Stimulated activated CD4-positive, alpha-beta T cell treated with anti-CD3 and anti-CD28 coated beads, Interleukin-1b, Interleukin-23, amount 100 ng/mL, for 1 hour (primary cell): ENCODE measurements at places on chromosomes 2 and 18.
A peak's percentile ranks its signal among the peaks of the same experiment; 100 is the strongest.

GRCh38 chr2:2848198-2848597, 517.1 kb upstream of the MYT1L start:
- no peak for DNase-seq

- DNase-seq: no peak
Measured at GRCh38 chr2:24435391-24436316, 55.4 kb upstream of the NCOA1 start.

DNA sequence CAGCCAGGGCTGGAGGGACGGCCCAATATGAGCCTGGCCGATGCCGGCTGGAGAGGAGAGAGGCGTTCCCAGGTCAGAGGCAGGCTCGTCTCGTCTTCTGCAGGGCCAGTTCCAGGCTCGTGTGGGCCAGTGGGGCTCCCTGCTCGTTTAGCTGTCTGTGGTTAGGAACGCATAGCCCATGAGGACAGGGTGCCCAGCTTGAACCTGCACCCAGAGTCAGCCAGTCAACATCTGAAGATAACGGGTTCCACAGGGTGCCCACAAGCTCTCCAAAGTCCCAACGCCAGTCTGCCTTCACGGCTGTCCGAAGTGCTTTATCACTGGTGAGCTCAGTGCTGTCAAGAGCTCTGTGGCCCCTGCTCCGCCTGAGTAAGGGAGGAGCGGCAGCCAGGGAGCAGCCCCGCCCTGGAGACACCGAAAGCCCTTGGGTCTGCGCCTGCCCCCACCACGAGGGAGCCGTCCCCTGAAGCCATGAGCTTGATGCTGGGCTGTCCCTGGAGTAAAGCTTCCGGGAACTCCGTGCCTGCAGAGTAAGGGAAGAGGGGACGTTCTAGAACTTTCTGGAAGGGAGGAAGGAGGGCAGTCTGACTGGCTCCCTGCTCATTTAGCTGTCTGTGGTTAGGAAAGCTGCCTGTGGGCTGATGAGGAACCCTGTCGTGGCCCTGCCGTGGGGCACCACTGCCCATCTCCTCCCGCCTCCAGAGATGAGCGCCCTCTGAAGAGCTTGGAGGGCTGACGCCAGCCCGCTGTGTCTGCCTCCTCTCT, 2.7 kb upstream of the HSBP1L1 start:
- no peak for DNase-seq

- peak; percentile 41 for DNase-seq
Measured at GRCh38 chr2:190408538-190409271, 550 bp downstream of the MFSD6 start.

- no peak for DNase-seq
Measured at GRCh38 chr2:77156599-77156998, 365.6 kb downstream of the LRRTM4 start.

DNA sequence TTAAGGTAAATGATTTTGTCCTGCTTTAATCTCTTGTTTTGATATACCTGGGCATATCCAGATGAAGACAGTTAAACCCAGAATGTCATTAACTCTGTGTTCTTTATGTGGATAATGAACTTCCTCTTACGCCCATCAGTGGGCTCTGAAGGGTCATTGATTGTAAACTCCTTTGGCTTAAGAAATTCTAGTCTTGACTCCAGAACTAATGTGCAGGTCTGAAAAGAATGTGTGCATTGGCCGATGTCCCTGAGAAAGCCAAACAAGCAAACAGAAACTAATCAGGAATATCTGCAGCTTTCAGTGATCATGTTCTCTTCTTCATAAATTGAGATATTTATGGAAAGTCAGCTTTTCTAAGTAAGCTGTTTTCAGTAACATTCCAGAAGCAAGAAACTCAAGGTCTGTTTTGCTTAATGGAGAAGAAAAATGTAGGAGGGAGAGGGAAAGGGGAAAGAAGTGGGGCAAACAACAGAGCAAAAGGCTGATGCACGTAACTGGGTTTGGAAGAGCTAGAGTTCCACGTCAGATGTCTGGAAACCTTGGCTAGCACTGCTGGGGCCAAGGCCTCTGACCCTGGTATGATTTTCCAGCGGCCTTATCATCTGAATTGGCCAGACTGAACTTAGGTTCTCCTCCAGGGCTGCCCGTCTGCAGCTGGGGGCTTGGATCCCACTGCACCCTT, 61.3 kb upstream of the FHL2 start:
- DNase-seq: no peak

DNA sequence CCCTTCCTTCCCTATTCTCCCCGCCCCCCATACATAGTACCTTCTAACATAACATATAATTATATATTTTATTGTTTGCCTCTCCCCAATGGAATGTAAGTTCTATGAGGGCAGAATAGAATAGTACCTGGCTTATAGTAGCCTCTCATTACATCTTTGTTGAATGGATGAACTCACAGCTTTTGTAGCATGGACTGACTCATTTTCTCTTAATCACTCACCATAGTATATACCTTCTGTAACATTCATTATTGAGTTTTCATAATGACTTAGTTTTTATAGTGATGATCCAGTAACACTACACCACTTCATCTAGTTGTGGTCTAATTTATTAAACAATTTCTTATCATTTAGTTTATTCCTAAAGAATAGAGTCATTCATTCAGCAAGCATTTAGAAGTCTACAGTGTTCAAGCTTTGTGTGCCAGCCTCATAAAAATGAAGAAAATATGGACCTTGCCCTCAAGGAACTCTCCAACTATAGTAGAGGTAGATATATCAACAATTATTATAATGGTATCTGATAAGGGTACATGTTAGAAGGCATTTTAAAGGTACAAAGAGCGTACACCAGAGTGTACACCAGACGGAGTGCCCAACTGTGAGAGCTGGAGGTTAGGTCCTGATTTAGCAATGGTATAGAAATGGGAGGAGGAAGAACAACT, 31.1 kb downstream of the NCOA1 start:
- DNase-seq: no peak

DNA sequence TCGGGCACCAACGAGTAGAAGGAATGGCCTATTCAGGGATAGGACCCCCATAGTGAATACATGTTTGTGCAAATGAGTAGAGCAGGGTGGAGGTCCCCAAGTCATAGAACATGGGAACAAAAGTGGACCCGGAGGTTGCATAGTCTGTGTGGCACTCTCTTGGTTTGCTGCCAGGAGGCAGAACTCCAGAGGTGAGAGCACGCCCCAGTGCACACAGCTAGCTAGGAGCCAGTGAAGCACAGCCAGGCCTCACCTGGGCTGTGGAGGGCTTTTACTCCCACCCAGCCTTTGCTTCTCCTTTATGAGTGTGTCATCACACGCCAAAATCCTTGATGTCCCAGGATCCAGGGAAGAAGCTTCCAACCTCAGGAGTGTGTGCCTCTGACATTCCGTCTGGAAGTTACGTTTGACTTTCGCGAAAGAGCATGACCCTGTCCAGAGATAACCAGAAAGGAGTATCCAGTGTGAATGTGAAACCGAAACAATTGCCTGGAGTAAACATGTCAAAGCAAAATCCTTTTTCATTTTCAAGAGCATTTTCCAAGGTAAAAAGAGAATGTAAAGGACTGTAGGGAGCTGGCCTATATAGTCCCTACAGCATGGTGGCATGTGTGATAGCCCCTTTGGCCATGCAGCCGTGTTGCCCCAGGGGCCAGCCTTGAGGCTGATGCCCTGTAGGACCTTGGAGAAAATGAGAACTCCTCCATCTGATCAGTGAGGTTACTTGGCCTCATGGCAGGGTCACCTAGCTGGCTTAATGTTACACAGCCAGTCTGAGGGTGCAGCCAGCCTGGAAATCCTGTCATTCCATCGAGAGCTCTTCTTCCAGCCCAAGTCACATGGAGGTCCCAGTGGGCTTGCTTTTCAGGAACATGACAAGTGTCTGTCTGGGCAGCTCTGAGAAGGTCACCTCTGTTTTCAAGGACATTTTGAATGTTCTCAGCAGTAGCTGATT, 8.8 kb downstream of the TRIB2 start:
- no peak for DNase-seq

DNA sequence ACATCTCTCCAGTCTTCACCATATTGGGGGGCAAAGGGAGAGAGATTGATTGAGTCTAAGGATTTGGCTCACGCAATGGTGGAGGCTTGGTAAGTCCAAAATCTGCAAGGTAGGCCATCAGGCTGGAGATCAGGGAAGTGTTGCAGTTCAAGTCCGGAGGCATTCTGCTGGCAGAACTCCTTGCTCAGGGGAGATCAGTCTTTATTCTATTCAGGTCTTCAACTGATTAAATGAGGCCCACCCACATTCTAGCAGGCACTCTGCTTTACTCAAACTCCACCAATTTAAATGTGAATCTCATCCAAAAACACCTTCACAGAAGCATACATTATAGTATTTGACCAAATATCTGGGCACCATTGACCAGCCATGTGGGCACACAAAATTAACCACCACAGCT, 21.4 kb downstream of the SMYD1 start:
- DNase-seq: no peak

DNA sequence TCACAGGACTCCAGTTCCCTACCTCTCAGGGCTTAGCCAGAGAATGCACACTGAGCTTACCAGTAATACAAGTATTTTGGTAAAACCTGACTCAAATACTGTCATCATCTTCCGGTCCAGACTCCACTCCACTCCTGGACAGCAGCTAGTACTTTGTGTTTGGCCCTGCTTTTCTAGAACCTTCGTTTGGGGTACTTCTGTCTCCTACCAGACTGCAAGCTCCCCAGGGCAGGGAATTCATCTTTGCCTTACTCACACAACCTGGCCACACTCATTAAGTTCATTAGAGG, 108.9 kb upstream of the CDC42EP3 start:
- no peak for DNase-seq

GRCh38 chr2:106708209-106708608, 177.8 kb downstream of the ST6GAL2 start:
- DNase-seq: no peak

GRCh38 chr2:85888684-85889626, at the start of gene ST3GAL5:
Gene ST3GAL5, minus strand, starts transcription at chr2:85888990. Its CDS starts 85 bp downstream, at chr2:85888905.
- DNase-seq: peak; percentile 97

GRCh38 chr2:88049622-88050021, 6.0 kb downstream of the KRCC1 start:
- no peak for DNase-seq

DNA sequence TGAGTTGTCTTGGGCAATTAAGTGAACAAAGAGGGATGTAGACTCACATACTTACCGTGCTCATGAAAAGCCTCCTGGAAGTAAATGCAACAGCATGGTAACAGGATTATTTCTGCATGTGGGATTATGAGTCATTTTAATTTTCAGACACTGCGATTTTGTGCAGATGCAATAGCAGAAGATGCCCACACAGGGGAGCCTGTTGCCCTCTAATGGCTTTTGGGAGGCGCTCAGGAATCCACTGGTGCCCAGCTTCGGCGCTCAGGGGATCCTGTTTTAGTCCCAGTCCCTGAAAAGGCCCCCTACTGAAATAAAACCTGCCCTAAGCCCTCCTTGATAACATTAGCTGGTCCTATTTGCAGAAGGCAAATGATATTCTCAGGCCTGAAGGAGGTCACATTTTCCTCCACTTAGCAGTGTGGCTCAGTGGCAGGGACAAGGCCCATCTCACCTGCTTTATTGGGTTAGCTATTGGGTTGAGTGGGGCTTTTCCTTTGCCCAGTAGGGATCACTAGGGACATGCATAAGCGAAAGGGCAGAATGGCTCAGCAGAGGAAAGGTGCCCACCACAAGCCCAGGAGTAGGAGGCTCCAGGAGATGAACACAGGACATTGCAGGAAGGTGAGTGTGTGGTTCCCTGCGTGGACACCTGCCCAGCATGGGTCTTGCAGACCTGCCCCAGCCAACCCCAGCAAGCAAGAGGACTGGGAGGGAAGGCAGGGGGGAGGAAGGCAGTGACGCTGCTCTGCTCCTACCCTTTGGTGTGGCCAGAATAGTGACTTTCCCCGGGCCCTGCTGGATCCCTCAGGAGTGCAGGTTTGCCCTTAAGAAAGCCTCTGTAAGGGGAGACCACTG, 26.5 kb upstream of the KCNS3 start:
- no peak for DNase-seq

DNA sequence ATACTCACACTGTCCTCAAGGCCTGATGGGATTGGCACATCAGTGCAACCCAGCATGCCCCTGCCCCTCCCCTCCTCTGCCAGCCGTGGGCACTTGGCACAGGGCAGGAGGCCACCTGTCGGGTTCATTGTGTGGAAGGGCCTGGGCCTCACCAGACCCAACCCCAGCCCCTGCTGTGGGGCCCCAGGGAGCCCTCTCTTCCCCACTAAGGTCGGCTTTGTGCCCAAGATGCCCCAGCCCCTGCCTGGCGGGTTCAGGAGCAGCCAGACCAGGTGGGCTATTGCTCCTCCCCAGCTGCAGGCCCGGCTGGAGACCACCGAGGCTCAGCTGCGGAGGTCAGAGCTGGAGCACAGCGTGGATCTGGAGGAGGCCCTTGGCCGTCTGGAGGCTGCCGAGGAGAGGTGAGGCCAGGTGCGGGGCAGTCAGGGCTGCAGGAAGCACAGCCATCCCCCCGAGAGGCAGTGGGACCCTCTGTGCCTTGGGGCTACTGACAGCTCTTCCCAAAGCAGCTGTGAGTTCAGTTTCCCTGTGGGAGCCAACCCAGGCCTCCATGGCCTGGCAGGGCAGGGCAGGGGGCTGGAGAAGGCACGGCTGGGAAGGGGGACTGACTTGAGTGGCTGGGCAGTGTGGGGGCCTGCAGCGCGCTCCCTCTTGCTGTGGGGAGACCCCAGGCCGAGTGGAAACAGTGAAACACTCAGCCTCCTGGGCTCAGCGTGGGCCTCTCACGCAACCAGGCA, 16.3 kb downstream of the CROCC2 start:
- no peak for DNase-seq

GRCh38 chr2:156589381-156590079, 153.4 kb downstream of the GPD2 start:
- DNase-seq: peak; percentile 1

GRCh38 chr18:37871561-37871960, 306.0 kb upstream of the CELF4 start:
- DNase-seq: no peak

GRCh38 chr2:168944065-168944464, 43.0 kb downstream of the G6PC2 start:
- DNase-seq: no peak

GRCh38 chr2:21620771-21621170, 497.0 kb downstream of the TDRD15 start:
- DNase-seq: no peak

GRCh38 chr2:174693344-174693743, 70.9 kb downstream of the CHRNA1 start:
- no peak for DNase-seq

- no peak for DNase-seq
Measured at GRCh38 chr2:174608866-174609214, 11.2 kb upstream of the WIPF1 start.

DNA sequence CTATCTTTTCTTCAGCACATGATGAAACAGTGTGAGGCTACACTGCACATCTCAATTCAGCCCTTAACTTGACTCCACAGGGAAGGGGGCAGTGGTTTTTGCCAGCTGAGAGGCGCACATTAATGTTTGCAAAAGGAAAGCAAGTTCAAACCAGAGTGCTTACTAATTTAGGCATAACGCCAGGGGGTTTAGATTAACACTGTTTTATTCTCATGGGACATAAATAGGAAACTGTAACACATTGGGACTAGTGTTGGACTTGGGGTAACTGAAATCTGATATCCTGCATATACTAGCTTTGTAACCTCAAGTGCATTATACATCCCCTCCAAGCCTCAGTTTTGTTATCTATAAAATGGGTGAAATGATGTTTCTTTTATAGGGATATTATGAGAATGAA, 821.2 kb upstream of the ID2 start:
- no peak for DNase-seq

- no peak for DNase-seq
Measured at GRCh38 chr2:2244508-2244907, 86.6 kb downstream of the MYT1L start.

- DNase-seq: no peak
Measured at GRCh38 chr18:30709595-30709994, 332.9 kb downstream of the DSC3 start.
